Stimulated activated CD4-positive, alpha-beta T cell treated with anti-CD3 and anti-CD28 coated beads, Interleukin-1b, Interleukin-23, amount 100 ng/mL, for 1 hour (primary cell): ENCODE measurements at places on chromosomes 3 and 15.

- DNase-seq = no peak
Observed at GRCh38 chr3:10548992-10549391, 43.6 kb upstream of the ATP2B2 start.

DNA sequence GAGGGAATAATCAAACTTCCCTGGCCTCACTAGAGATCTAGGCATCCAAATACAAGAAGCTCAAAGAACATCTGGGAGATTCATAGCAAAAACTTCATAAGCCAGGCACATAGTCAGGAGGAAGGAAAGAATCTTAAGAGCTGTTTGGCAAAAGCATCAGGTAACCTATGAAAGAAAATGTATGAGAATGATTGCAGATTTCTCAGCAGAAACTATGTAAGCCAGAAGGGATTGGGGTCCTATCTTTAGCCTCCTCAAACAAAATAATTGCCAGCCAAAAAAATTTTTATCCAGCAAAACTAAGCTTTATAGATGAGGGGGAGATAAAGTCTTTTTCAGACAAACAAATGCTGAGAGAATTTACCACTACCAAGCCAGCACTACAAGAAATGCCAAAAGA lies 1036.3 kb downstream of the TBL1XR1 start:
- no peak for DNase-seq

GRCh38 chr15:62275831-62276230 lies 110.7 kb upstream of the C2CD4B start:
- no peak for DNase-seq

DNA sequence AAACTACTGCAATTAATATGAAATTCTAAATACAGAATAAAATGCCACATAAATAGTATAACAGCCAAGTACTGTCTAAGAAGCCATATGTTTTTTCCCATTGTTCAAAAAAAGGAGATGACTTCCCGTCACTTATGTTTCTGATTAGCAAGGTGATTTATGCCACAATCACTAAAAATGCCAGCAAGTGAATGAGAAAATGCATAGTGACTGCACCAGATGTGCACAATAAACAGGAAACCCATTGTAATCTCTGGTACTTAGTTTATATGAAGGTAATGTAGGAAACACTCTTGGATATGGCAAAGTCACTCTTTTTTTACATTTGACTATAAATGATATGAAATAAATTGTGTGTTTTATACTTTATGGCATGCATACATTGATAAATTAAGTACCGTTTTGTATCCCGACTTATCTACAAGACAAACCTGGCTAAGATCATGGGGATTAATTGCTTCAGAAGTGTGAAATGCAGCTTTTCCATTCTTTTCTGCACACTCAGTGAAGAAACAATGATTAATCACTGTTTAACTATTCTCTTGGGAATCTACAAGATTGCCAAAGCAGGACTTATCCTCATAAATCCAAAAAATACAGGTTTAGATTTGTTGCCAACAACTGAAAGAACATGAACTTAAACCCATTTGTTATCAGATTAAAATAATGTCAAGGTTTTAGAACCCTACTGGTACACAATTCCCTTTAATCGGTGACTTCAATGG lies 164.5 kb downstream of the TBC1D5 start:
- DNase-seq = no peak

DNA sequence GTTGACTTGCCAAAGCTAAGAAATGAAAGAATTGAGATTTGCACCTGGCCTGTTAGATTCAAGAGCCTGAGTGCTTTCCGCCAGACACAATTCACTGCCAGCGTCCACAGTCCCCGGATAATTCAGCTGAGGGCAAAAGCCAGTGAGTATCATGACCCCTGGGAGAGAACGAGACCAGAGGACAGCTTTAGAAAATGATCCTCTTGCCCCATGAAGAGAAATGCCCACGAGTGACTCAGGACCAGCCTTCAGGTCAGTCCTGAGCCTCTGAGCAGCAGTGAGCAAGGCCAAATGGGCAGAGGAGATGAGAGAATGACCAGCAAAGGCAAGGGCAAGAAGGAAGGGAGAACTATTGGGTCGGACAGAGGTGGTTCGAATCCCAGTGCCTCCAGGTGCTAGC lies 273.5 kb downstream of the FAM43A start:
- no peak for DNase-seq

DNA sequence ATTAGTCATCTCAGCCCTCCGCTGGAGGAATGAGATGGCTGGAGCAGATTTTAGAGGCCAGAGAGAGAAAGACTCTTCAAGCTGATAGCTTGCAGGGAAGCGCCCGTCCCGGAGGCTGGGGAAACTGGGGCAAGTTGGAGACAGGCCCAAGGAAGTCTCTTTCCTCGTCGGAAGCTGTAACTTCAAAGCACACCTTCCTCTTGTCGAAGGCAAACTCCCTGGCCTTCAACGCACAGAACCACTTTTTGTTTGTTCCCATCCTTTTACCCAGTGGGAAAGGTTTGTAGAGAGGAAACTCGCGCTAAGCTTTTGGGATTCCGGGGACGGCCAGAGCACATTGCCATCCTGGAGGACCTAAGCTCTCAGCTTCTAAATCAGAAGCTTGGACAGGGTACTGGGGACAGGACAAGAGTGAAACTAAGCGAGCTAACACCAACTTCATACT lies 900 bp upstream of the EOMES start:
- DNase-seq = no peak

GRCh38 chr3:178705925-178706324 lies 169.7 kb downstream of the KCNMB2 start:
- DNase-seq = no peak

- no peak for DNase-seq
Observed at GRCh38 chr3:17905996-17906395, 163.6 kb upstream of the TBC1D5 start.

- no peak for DNase-seq
Observed at GRCh38 chr3:177069514-177070329, 127.6 kb downstream of the TBL1XR1 start.

DNA sequence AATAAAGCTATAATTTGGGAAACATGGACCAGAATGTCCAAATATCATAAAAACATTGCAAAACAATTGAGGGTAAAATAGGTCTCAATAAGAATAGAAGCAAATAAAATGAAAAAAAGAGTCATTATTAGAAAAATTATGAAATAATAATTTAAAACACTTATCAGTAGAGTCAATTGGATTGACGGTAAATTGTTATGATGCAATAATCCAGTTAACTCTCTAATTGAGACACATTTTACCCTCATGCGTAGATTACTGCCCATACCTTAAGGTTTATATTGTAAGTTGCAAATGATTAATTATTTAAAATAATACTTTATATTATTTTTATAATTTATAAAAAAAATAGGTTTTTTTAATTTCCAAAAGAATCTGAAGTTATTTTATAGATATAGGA lies 73.4 kb upstream of the POU1F1 start:
- no peak for DNase-seq

GRCh38 chr3:3666664-3667063 lies 132.6 kb upstream of the LRRN1 start:
- no peak for DNase-seq

DNA sequence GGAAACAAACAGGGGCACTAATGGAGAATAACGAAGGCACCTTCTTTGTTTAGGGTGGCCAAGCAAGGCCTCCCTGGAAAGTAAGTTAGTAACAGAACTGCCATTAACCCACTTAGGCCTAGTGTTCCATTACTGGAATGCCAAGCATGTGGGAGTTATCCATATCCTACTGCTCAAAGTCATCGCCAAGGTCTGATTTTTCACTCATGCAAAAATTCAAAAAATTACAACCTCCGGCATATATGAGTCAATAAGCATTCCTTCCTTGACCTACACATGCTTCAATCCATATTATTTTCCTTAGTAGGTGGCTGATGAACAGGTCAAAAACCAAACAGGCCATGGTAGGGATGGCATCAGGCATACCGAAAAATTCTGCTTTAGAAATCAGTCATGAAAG lies 1097.2 kb downstream of the FHIT start:
- no peak for DNase-seq

DNA sequence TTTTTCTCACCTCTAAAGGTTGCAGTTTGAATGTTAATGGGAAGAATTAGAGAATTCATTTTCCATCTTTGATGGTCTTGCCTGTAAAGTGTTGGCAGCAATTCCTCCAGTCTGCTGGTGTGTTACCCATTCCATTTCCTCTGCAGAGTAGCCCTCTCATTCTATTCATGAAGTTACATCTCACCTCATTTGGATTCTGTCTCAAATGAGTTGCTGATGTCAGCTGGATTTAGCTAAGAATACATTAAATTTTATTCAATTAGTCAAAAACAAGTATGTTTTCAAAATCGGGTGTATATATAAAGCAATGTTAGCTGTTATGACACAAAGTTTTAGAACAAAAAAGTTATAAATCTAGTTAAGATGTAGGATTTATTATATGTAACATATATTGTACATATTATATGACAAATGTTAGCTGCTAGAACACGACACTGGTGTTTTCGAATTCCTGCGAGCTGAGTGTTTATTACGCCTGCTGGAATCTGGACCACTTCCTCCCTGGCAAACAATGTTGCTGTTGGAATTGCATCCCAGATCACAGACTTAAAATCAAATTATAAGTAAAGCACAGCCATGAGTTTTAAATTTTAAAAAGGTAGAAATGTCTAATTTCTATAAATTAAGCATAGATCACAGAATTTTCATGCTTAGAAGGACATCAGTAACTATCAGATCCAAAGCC lies 516.2 kb downstream of the OCA2 start:
- DNase-seq = no peak

GRCh38 chr15:79124388-79124787 lies 33.8 kb upstream of the RASGRF1 start:
- no peak for DNase-seq

DNA sequence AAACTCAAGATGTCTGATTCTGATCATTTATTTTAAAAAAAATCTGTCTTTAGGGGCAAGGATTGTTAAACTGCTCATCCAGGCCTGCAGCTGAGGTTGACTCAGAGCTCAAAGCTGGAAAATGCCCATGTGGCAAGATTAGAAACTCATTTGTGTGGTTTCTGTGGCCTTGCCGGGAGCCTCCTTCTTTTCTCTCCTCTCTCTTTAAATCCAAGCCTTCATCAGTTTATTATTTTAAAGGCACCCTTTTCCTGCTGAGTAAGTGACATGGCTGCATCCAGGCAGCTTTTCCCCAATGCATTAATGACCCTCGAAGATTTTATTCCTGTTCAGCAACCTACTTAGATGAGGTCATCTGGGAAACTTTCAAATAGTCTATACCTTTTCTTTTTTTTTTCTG lies 221.3 kb upstream of the CDIN1 start:
- no peak for DNase-seq

DNA sequence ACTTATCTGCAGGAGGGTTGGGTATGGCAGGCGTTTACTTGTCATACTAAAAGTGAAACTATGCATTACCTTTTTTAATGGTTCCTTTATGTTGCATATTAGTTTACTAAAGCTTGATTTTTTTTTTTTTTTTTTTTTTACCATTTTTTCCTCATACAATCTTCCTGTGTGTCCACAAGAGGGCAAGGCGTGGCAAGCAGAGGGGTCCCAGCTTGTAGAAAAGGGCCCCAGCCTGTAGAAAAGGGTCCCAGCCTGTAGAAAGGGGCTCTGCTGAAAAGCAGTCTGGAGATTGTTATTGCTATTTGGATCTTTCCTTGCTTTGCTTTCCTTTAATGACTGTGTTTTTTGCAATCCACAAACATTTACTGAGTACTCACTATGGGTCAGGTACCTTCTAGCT lies 21.9 kb downstream of the MKRN2 start:
- no peak for DNase-seq

DNA sequence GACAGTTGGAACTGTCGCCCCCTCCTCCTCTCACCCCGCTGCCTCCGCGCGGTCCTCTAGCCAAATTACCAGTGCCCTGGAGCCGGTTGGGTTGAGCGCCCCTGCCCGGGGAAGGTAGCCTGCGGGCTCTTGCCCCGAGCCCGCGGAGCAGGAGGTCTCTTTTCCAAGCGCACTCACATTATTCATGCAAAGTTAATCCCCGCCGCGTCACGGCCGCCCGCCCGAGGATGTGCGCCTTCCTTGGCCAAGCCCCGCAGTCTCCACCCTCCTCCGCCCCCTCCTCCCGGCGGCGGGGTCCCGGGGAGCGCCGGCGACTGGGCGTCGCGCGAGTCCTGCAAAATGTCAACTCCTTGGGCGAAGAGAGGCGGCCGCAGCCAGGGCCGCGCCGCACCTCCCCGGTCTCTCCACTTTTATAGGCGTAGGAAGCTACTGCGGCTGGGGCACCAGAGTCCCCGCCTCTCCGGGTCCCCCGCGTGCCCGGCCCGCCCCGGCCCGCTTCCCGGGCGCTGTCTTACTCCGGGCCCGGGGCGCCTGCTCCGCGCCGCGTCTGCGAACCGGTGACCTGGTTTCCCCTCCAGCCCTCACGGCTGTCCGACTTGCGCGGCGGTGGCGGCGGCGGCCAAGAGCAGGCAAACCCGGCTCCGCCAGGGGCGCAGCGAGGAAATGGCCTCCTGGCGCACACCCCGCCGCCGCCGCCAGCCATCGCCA lies at the start of gene THRB:
Gene THRB (minus strand): TSS at position 233 of the 708 bp plus-strand sequence.
- no peak for DNase-seq

- DNase-seq = no peak
Observed at GRCh38 chr3:160757233-160758106, 1.4 kb downstream of the PPM1L start.

- DNase-seq = no peak
Observed at GRCh38 chr15:83204697-83205096, 2.9 kb downstream of the HDGFL3 start.

- no peak for DNase-seq
Observed at GRCh38 chr3:127275287-127275781, 12.5 kb downstream of the PRR20G start.

- DNase-seq = no peak
Observed at GRCh38 chr3:119395923-119396358, 67.5 kb downstream of the TMEM39A start.

GRCh38 chr3:122636697-122637096 lies 43.9 kb upstream of the PARP14 start:
- DNase-seq = no peak

DNA sequence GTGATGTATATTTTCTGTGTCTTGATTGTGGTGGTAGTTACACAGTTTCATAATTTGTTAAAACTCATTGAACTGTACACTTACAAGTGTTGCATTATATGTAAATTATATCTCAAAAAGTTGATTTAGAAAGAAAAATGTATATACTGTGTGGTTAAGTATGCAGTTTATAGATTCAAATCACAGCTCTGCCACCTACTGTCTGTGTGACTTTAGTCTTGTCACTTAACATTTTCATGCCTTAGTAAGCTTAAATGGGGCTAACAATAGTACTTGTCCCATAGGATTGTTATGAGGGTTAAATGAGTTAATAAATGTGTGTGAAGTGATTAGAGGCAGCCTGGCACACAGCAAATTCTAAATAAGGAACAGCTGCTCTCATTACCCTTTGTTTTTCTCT lies 120.9 kb upstream of the P2RY1 start:
- no peak for DNase-seq

DNA sequence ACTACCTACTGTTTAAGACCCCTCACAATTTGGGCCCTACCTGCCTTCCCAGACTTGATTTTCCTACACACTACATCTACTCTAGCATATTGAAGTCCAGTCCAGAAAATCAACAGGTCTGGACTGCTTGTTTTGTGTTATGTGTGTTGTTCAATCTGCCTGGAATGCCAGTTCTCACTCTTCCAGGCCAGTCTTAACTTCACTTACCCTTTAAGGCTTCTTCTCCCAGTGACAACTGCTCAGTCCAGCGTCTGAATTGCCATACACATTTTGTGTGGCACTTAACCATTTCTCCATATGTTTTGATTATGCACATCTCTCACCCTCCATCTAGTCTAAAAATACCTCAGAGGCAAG lies 1.1 kb downstream of the TICRR start:
- DNase-seq = no peak

GRCh38 chr3:176219970-176220369 lies 977.3 kb downstream of the TBL1XR1 start:
- no peak for DNase-seq
